Fibroblast of skin of back (primary cell): ENCODE measurements at places on chromosomes 1 and 21.

GRCh38 chr1:230073371-230074035 is 6.5 kb downstream of the GALNT2 start:
- DNase-seq, result peak; percentile 96

- DNase-seq, result no peak
Observed at GRCh38 chr21:16976193-16976592, 536.6 kb upstream of the CXADR start.

- DNase-seq, result no peak
Observed at GRCh38 chr21:15514073-15514946, 215.5 kb upstream of the USP25 start.

GRCh38 chr1:72432645-72433267 is 150.4 kb upstream of the NEGR1 start:
- no peak for DNase-seq

- no peak for DNase-seq
Observed at GRCh38 chr1:75202751-75203150, 68.6 kb downstream of the LHX8 start.

DNA sequence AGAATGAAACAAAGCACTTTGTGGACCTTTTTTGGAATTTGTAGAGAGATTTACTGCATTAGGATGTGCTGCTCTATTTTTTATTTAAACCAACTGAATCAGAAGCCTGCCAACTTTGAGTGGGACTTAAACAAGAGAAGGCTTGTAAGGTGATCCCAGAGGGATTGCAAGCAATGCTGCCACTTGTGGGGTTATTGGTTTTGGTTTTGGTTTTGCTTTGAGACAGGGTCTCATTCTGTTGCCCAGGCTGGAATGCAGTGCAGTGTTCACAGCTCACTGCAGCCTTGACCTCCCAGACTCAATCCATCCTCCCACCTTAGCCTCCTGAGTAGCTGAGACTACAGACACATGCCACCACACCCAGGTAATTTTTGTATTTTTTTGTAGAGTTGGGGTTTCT is 32.2 kb upstream of the GNG5 start:
- DNase-seq, result no peak

DNA sequence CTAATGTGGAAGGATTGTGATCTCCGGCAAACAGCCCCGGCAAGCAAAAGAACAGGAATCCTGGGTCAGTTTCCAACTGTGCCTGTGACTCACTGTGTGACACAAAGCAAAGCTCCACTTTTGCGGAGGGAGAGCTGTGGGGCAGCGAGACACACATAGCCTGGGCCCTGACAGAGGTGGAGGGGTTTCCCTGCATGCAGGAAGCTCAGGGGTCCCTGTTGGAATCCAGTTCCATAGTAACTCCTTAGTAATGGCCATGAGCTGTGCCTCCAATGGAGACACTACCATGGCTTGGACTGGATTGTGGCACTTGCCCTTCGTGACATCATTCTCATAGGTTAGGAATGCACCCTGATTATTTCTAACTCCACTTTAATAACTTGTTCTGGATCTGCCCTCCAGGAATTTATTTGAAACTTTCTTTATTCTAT is 47.0 kb upstream of the ATF3 start:
- peak; percentile 83 for DNase-seq

DNA sequence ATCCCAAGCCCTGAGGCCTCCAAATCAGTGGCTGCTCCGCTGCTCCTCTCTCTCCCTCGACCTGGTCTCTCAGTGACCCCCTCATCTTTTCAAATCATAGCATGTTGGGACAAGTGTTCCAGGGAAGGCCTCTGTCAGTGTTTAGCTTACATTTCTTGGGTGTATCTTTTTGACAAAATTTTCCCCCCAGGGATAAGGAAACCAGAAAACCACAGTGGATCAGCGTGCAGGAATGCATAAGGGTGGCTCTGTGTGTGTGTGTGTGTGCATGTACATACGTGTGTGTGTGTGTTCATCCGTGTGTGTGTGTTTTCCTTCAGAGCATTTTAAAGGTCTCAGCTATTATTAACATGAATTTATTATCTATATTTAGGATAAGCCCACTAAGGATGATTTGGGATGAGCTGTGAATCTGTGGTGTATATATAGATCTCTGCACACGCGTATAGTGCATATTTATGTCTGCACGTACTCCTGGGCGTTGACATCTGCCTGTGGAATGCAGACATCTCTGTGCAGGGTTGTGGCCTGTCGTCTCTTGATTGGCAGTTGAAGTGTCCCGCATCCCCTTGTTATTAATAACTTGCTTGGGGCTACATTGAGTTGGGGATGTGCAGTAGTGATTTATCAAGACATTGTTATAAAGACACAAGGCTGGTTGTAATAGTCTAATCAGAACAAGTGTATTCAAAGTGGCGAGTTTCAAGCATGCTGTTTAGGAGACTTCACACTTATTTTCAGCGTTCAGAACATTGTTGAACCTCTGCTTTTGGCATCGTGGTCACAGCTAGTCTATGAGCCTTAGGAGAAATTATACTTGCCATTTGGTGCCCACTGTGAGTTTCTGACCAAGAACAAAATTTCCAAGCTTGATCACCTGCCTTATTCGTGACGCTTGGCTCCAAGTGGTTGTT is 55.6 kb downstream of the GALNT2 start:
- peak; percentile 73 for DNase-seq

- DNase-seq, result no peak
Observed at GRCh38 chr1:91897016-91897415, 11.1 kb upstream of the TGFBR3 start.

- DNase-seq, result no peak
Observed at GRCh38 chr1:73611681-73612080, 586.3 kb downstream of the LRRIQ3 start.
